Epithelial cell of alveolus of lung (primary cell): ENCODE measurements at places on chromosomes 4 and X. TPM values are rescaled to one million over a fixed set of nuclear protein-coding genes. Genes with fewer than 3 reads are reported as not detected.

Gene JCHAIN
- total RNA-seq = 1.3 TPM in 1 of 2 replicates, not detected in the other

Gene CSAG2
- not detected in 2 replicates for total RNA-seq

Gene CENPVL2
- total RNA-seq = not detected in 2 replicates

Gene CFP
- total RNA-seq = 0.39 and 0.56 TPM in 2 replicates

Gene ANK2
- 8.9 and 13.9 TPM in 2 replicates for total RNA-seq

Gene TRO
- total RNA-seq = 14.2 and 37.3 TPM in 2 replicates
